GM20000 (cell line): ENCODE measurements at places on chromosomes 4 and X.

DNA sequence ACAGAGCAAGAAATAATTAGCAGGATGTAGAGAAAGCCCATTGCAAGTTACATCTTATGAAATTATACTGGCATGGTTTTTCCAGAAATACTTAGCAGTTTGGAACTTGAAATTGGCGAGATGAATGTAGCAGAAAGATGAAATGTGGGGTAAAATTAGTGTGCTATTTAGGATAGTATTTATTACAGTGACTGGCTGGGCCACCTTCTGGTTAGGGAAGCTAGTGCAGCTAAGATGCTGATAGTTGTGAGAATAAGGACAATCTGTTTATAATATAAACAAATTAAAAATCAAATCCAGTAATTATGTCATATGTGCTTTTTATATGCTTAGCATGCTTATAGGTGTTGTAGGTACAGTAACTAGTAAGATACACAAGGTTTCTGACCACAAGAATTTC lies 74.8 kb downstream of the IL15 start:
- DNase-seq, result no peak

DNA sequence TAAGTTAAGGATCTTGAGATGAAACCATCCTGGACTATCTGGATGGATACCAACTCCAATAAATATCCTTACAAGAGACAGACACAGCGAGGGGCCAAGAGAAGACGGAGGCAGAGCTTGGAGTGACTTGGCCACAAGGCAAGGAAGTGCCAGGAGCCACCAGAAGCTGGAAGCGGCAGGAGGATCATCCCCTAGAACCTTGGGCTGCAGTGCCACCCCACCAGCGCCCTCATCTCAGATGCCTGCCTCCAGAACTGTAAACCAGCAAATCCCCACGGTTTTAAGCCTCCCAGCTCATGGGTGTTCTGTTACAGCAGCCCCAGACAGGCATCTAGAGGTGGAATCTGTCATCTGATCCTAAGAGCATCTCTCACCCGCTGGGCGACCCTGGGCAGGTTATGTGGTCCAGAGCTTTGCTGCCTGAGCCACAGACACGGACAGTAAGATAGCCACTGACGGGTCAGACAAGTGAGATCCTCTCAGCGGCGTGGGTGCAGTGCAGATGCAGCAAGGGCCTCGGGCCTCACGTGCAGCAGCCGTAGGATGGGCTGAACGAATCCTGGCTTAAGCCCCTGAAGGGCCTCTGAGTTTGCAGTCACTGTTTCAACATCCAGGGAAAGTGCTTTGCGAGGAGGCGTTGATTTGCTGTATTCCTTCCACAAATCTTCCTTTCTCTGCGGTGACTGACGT lies 25.1 kb upstream of the MXD4 start:
- DNase-seq, result no peak

- DNase-seq, result no peak
Measured at GRCh38 chrX:107566604-107567262, 61.6 kb upstream of the PRPS1 start.

GRCh38 chr4:23144707-23145106 lies 452.0 kb downstream of the GBA3 start:
- DNase-seq, result no peak

DNA sequence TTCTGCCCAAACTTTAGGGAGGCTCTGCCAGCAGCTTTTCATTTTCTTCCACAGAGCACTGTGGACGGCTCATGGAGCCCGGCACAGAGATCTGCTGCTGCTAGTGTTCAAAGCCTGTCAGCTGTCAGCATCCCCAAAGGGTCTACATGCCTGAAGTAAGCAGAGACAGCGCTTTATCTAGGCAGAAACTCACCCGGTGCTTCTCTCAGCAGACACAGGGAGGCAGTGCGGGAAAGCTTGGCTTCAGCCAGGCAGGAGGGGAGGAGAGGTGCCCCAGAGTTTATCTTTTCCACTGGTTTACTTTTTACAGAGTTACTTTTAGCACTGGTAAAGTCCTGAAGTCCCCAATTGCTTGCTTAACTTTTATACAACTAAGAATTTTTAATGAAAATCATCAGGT lies 339.3 kb downstream of the NKX6-1 start:
- DNase-seq, result no peak

DNA sequence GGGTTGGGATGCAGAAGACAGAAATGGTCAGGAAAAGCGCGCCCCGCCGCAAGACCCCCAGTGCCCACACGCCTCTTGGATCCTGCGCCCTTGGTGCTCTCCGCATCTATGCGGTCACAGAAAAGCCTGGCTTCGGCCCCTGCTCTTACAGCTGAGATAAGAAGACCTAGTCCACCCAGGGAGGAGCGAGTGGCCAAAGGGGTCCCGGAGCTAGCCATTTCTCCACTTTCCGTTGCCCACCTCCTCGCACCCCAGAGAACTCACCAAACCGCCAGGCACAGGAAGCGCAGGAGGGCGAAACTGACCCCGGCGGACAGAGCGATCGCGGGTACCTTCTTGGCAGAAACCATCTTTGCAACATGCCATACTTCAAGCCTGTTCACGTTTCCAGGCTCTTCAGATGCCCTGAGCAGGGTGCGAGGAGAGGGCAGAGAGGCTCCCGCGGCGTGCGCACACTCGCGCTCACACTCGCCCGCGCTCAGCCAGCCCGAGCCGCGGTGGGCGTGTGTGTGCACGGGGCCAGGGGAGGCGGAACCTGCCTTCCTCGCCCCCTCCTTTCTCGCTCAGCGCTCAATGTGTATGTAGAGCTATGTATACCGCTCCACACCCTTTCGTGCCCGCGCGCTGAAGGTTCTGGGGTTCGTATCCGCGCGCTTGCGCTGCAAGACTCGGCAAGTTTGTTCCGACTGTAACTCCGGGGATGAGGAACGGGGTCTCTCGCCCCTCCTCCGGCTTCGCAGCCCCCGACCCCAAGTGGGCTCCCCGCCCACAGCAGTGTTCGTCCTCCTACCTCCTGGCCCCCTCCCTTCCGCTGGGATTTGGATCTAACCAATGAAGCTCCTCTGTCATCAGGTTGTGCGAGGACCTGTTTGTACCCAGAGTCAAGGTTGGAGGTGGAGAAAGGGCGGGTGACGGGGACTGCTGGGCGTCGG lies at the start of gene GABRA4:
GABRA4 (minus strand) TSS at position 507 of the 932 bp plus-strand sequence; CDS start at position 350, 157 bp downstream.
- DNase-seq, result no peak

DNA sequence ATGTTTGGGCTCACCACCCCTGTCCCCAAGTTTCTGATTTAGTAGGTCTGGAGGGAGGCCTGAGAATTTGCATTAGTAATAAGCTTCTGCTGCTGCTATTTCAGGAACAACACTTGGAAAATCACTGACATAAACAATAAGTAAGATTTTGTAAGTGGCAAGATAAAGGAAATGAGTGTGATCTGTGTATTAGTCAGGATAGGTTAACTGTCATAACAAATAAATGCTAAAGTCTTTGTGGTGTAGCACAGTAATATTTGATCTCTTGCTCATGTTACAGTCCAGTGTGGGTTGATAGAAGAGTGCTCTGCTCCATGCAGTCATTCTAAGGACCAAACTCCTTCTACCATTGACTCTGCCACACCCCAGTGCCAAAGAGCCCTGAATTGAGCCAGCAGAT lies 67.0 kb downstream of the NHS start:
- DNase-seq, result no peak

- DNase-seq, result no peak
Measured at GRCh38 chr4:169201222-169202144, 69.3 kb downstream of the SH3RF1 start.

DNA sequence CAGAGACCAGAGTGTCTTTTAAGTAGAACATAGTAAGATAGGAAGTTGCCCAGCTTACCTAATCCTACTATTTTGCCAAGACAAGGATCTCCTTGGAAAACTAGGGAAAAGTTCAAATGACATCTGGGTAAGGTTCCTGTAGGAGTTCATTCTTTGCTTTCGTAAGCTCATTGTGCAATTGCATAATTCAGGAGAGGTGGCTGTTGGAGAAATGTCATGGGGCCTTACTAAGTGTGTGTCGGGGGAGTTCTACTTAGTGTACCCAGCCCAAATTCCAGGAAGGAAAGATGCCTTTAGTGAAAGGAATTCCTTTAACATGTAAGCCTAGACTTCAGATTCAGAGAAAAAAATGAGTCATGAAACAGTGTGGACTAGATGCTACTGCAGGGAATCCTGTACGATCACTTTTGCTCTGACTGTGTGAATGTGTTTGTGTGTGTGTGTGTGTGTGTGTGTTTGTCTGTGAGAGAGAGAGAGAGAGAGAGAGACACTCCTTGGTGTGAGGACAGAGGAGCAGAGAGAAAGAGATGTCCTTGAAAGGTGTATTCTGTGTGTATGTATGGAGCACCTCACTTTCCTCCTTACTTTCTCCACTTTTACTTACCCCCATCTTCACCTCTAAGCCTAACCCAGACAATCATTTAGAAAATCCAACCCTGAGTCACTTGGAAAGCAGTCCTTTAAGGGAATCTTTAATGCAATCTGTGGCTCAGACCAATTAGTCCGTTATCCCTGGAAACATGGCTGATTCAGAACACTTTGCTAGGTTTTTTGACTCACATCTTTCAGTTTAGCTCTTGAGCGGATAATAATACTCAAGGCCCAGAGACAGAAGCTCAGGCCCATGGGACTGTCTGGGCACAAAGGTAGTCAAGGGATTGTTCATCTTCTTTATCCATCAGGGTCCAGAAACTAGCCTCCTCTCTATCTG lies 114.5 kb upstream of the ACSL4 start:
- DNase-seq, result no peak

DNA sequence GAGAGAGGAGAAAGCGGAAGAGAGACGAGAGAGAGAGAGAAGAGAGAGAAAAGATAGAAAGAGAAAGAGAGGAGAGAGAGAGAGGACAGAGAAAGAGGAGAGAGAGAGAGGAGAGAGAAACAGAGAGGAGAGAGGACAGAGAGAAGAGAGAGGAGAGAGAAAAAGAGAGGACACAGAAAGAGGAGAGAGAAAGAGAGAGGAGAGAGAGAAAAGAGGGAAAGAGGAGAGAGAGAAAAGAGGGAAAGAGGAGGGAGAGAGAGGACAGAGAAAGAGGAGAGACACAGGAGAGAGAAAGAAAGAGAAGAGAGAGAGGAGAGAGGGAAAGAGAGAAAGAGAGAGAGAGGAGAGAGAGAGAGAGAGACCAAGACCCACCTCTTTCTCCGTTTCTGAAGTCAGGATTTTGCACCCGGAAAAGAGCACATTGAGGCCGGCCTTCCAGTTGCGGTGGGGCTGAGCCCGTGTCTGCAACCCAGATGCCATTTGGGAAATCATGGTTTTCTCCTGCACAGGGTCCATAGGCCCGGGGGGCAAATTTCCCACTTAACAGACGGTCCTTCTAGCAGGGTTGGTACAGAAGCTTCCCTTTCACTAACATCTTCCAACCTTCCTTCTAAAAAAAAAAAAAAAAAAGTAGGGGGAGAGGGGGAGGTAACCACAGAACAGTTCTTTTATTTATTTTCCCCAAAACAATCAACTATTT lies 60.9 kb downstream of the CRLF2 start:
- DNase-seq, result no peak
